ENCODE measurements at places on chromosomes 6 and 20.
A peak's percentile ranks its signal among the peaks of the same experiment; 100 is the strongest.

DNA sequence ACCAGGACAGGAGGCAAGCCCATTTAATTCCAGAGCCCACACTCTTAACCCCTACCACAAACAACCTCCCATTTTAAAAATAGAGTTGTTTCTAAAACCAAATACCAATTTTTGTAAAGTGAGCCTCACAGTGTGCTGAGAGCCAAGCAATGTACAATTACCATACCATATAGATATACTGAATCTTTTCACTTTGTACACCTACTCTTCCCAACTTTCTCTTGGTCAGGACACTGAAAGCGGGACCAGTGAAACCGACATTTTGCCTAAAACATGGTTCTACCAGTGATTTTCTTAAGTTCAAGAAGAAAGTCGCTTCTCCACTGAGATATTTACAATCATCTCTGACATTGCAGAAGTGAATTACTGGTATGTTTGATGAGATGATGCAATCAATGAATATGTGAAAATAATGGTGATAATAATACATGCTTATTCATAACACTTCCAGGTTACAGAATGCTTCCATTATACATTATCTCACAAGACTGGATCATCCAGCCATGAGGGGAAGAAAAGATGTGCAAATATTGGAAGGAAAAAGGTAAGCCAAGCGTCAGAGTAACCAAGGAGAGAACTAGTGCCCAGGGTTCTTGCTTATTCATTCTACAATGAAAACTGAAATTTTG, 74.1 kb downstream of the HIVEP2 start:
- no peak for DNase-seq

- no peak for DNase-seq
Observed at GRCh38 chr6:101296169-101296960, 97.1 kb upstream of the GRIK2 start.

- no peak for DNase-seq
Observed at GRCh38 chr6:158467923-158468322, 92.0 kb upstream of the TMEM181 start.

- DNase-seq = no peak
Observed at GRCh38 chr6:77034161-77034560, 429.1 kb downstream of the HTR1B start.

- DNase-seq = no peak
Observed at GRCh38 chr20:19456595-19457395, 244.4 kb downstream of the SLC24A3 start.

- no peak for DNase-seq
Observed at GRCh38 chr6:149334201-149334600, 16.7 kb downstream of the TAB2 start.

- DNase-seq = no peak
Observed at GRCh38 chr6:45808042-45808645, 207.5 kb downstream of the CLIC5 start.

GRCh38 chr20:6746901-6747609, 20.4 kb upstream of the BMP2 start:
- DNase-seq = no peak

GRCh38 chr20:63573647-63574131, 350 bp downstream of the HELZ2 start:
- no peak for DNase-seq

DNA sequence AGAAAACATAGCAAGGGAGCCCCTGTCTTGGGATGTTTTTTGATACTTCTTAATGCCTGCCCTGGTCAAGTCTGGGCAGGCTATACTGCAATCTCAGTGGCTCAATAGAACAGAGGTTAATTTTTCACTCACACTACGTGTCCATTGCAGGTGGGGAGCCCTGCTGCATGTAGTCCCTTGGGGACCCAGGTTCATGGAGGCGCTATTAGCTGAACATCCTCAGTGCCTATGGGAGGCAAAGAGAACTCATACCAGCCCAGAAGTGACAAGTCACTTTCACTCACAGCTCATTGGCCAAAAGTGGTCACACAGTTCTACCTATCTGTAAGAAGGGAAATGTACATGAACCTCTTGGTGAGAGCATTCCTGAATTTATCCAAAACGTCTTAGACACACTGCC, 23.2 kb downstream of the CGA start:
- DNase-seq = no peak

DNA sequence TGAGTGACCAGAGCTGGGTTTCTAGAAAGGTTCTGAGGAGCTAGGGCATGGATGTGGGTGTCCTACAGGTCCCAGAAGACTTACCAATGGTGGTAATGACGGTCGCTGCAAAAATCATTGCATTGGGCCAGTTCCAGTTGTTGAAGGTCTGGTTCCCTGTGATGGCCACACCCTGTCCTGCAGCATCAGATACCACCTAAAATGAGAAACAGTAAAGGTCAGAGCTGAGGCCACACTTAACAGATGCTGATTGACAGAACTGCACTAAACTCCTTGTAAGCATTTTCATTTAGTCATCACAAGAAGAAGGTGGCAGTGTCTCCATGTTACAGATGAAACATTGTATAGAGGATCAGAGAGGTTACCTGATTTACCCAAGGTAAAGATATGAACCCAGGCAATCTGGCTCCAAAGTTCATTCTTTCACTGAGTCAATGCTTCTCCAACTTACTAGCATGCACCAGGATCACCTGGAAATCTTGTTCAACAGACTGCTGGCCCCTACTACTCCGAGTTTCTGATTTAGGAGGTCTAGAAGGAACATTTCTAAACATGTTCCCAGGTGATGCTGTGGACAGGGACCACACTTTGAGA, 33.4 kb downstream of the KCNK5 start:
- no peak for DNase-seq

GRCh38 chr6:148147463-148147830, 195.2 kb upstream of the SASH1 start:
- DNase-seq = no peak

GRCh38 chr6:157758516-157759023, 64.5 kb upstream of the SNX9 start:
- DNase-seq = no peak

DNA sequence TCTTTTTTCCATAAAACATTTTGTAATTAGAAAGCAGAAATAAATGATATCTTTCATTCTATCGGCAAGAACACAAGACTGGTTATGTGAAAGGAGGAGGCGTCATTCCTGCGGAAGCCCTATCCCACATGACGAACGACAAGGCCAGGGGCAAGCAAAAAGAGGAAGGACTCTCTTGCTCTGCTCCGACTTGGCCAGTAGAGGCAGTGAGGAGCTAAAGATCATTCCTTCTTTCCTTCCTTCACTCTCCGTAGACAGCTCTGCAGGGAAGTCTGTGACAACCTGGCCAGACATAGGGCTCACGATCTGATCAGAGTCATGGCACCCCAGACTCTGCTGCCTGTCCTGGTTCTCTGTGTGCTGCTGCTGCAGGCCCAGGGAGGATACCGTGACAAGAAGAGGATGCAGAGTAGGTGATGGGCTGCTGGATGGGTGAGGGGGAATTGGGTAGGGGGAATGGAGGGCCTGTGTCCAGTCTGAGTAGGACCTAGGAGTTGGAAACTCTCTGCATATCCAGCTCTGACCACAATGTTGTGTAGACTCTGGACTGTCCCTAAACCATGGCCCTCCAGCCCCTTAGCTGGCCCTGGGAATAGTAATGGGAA, at the start of gene WFDC10A:
Gene WFDC10A, plus strand, starts transcription at position 244 of the 605 bp plus-strand sequence. Its CDS starts 75 bp downstream, at position 319.
- DNase-seq = no peak

DNA sequence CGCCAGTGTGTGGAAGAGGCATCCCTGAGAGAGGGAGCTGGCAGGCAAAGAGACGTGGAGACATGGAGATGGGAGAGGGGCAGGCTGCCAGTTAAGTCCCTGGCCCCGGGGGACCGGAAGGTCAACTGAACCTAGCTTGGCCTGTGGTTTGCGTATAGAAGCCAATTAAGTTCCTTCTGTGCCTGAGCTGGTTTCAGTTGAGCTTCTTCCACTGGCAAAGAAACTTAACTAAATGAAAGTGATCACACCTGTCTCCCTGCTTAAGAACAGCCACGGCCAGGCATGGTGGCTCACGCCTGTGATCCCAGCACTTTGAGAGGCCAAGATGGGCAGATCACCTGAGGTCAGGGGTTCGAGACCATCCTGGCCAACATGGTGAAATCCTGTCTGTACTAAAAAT, 26.7 kb upstream of the NNAT start:
- DNase-seq = no peak

DNA sequence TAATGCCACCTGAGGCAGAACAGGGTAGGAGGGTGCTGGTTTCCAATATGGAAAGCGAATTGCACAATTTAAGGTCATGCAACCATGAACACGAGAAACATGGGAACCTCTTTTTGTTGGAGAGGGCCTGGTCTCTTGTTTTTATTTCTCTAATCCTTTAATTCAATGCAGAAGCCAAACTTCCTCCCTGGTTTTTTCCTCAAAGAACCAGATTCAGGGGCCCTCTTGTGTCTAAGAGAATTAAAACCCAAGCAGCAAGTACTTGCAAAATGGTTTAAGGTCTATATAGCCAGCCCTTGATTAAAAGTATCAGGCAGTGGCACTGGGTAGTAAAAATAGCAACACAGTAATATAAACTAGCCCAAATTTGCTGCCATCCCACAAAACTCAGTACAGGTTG, 19.5 kb downstream of the GSTA4 start:
- DNase-seq = no peak

DNA sequence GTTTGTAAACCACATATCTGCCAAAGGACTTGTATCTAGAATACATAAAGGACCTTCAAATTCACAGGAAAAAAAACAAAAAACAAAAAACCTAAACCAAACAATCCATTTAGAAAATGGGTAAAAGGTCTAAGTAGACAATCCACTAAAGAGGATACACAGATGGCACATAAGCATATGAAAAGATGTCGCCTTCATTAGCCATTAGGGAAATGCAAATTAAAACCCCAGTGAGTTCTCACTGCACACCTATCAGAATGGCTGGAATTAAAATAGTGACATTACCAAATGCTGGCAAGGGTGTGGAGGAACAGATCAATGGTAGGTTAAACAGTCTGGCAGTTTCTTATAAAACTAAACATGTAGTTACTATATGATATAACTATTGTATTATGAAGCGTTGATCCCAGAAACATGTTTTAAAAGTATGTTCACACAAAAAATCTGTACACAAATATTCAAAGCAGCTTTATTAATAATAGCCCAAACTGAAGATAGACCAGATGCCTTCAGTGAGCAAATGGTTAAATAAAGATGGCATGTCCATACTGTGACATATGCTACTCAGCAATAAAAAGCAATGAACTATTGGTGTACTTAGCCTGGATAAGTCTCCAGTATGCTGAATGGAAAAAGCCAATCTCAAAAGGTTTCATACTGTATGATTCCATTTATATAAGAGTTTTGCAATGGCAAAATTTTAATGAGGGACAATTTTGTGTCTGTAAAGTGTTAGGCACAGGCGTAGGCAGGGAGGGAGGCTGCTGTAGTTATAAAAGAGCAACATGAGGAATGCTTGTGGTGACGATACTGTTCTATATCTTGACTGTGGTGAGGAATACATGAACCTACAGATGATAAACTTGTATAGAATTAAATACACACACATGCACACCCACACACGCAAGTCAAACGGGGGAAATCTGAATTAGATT, 43.9 kb downstream of the PLCB1 start:
- no peak for DNase-seq

DNA sequence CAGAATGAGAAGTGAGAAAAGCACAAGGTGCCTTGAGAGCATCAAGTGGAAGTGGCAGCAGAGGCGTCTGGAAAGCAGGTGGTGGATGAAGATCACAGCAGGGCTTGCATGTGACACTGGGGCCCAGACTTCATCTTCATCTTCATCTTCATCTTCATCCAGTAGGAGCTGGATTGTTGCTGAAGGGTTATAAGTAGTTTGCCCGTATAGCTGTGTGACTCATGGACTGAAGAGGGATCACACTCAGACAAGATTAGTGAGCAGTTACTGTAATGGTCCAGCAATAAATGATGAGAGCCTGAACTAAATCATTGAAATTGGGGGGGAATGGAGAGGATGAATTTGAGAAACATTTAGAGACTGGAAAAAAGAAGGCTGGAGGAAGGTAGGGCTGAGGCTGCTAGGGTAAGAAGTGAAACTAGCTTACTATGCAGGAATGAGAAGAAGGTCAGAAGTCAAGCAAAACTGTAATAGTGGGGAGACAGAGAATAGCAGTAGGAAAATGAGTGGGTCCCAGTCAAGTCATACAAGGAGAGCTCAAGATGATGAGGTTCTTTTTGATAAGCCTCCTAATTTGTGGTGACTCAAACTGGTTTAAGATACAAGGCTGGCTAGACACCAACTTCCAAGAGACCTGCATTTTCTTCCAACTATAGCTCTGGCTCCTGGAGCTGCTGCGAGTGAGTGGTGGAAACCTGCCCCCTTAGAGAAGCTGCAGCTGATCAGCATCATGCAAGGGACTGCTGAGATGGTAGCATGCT, 92.3 kb upstream of the BEND6 start:
- no peak for DNase-seq

- peak; percentile 50 for DNase-seq
Observed at GRCh38 chr6:21348504-21349195, 244.9 kb upstream of the SOX4 start.

- DNase-seq = no peak
Observed at GRCh38 chr6:129617986-129618385, 92.0 kb downstream of the ARHGAP18 start.

GRCh38 chr6:3286641-3287171, 28.0 kb downstream of the PSMG4 start:
- no peak for DNase-seq

GRCh38 chr6:81696524-81696923, 56.0 kb downstream of the TENT5A start:
- DNase-seq = no peak

- DNase-seq = peak; percentile 40
Observed at GRCh38 chr6:158377860-158378259, 65.6 kb downstream of the TULP4 start.

GRCh38 chr6:107633680-107634323, 143.9 kb downstream of the SOBP start:
- no peak for DNase-seq

DNA sequence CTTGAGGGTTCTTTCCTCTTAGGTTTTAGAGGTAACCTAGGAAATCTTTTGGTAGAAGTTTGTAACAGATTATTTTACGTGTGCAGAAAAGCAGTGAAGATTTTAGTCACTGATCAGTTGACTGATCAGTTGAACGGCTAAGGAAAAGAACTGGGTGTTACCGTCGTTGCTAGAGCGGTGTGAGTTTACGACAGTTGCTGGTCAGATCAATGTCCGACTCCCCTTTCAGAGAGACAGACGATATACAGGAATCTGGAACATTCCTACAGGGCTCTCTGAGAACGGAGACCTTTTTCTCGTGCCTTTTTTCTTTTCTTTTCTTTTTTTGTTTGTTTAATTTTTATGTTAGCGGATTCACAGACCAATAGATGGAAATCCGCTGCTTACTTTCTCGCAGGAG, 132.1 kb upstream of the ZNF184 start:
- DNase-seq = no peak

- DNase-seq = peak; percentile 57
Observed at GRCh38 chr6:133697666-133698065, 191.2 kb upstream of the TCF21 start.

- DNase-seq = no peak
Observed at GRCh38 chr6:36489426-36489825, 46.6 kb downstream of the KCTD20 start.

DNA sequence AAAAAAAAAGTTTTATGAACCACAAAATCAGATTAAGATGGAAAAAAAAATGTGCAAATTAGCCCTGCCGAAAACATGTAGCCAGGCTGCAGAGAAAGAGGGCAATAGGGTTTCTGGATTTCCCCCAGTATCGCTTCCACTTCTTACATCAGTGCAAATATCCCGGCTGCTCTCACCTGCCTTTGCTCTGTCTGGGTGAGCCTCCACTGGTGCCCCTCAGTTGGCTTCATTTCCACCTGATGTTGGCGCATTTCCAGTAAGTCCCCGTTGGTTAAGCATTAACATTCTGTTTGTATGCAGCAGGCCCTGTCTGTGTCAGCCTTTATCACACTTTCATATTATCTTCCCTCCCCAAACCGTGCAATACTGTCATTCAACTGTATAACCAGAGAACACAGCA, 215.1 kb downstream of the CBLN4 start:
- no peak for DNase-seq
